ENCODE measurements at places on chromosomes 4 and X. TPM values are rescaled to one million over a fixed set of nuclear protein-coding genes. Genes with fewer than 3 reads are reported as not detected.

DNA sequence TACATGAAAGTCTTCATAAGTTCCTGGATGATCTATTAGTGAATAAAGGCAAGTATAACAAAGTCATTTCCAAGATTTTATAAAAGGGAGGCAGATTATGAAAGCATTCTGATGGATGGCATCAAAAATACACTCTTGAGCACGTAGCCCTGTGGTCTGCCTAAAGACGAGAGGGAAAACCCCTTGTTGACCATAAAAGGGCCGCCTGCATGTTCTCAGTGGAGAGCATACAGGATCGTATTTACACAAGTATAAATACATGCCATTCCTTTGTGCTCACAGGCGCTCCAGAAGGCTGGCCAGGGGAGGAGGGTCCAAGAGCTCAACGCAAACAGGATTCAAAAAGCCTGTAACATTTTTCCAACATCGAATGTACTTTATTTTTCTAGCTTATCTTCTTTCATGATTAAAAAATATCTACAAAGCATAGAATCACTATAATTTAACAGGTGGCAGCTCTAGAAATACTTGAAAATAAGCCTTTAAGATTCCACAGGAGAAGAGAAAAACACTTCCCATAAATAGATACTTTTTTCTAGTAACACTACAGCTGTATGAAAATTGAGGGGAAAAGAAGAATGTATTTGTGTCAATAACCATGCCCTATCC lies 29.6 kb downstream of the PDGFC start:
- no peaks in the 10 kb centered on the region for H3K36me3 ChIP-seq
- H3K4me1 ChIP-seq: no peaks in the 10 kb centered on the region
- no peaks in the 10 kb centered on the region for H3K27me3 ChIP-seq
- H3K27ac ChIP-seq: no peak overlapping the region
- no peak overlapping the region for H3K4me3 ChIP-seq

GRCh38 chr4:133014473-133015135 lies 134.5 kb upstream of the PCDH10 start:
- no peak overlapping the region for H3K4me3 ChIP-seq
- no peaks in the 10 kb centered on the region for H3K27me3 ChIP-seq
- no peaks in the 10 kb centered on the region for H3K4me1 ChIP-seq
- DNase-seq: no peak
- H3K27ac ChIP-seq: no peak overlapping the region
- H3K36me3 ChIP-seq: no peaks in the 10 kb centered on the region

USP51 gene
- total RNA-seq: 2.6 TPM

ARHGAP24 gene
- total RNA-seq: not detected

DNA sequence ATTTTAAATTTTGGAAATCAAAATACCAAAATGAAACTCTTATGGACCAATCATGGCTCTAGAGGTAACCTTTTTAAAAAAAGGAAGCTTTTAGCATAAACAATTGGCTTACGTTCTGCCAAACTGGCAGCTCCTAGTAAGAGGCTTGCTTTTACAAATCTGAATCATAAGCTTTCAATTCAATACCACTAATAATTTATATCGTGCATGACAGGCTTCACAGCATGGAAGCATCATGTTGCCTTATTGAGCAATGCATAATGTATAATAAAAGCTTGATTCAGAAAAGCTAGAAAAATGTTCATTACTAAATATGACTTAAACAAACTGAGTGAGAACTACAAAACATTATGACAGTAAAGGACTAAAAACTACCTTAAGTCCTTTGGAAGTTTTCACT lies 280.9 kb downstream of the IQCM start:
- no peaks in the 10 kb centered on the region for H3K36me3 ChIP-seq
- H3K4me1 ChIP-seq: no peaks in the 10 kb centered on the region
- H3K27ac ChIP-seq: no peak overlapping the region
- H3K27me3 ChIP-seq: no peaks in the 10 kb centered on the region
- no peak overlapping the region for H3K4me3 ChIP-seq

GRCh38 chr4:13533670-13534343 lies 10.5 kb downstream of the NKX3-2 start:
- peaks cover 14% of the 10 kb centered on the region for H3K36me3 ChIP-seq
- H3K27me3 ChIP-seq: peaks cover 90% of the 10 kb centered on the region
- DNase-seq: no peak
- no peak overlapping the region for H3K4me3 ChIP-seq

DNA sequence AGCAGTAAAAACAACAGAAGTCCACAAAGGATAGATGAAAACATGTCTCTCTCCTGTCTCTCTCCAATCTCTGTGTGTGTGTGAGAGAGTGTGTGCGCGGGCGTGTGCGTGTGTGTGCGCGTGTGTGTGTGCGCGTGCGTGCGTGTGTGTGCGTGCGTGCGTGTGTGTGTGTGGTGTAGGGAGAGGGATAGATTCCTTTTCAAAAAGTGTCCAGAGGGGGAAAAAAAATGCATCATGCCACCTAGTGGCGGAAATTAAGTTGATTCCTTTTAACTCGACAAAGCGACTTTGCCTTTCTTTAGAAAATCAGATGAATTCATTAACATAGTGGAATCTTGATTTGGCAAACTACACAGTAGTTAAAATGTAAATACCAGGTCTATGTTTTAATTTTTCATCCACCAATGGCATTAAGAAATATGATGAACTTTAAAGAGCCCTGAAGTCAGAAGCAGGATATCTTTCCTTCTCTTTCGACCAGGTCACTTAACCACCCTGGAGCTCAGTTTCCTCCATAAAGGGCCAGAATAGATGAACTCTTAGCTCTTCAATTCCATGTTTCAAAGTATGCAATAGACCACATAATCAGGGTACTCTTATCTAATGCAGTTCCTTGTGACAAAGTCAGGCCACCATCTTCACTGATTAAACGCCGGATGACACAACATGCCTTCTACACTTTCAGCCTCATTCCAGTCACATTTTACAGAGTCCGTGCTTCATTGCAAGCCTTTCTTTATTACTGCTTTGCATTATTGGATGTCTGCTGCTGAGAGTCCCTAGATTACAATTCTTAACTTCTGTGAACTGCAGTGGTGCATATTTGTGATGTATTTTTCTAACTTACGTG lies 162.8 kb downstream of the FBXO8 start:
- H3K36me3 ChIP-seq: no peaks in the 10 kb centered on the region
- H3K4me1 ChIP-seq: no peaks in the 10 kb centered on the region
- DNase-seq: peak; percentile 63
- peaks cover 27% of the 10 kb centered on the region for H3K27me3 ChIP-seq
- H3K4me3 ChIP-seq: no peak overlapping the region

- H3K4me3 ChIP-seq: no peak overlapping the region
- H3K27me3 ChIP-seq: no peaks in the 10 kb centered on the region
- no peak for DNase-seq
- no peaks in the 10 kb centered on the region for H3K36me3 ChIP-seq
These were observed 899 bp upstream of the ZFP92 start for GRCh38 chrX:153410373-153410772.

RPS6KA6 gene
- total RNA-seq: not detected

- no peaks in the 10 kb centered on the region for H3K27me3 ChIP-seq
- H3K4me3 ChIP-seq: no peak overlapping the region
- H3K4me1 ChIP-seq: no peaks in the 10 kb centered on the region
- H3K36me3 ChIP-seq: no peaks in the 10 kb centered on the region
These were observed 157.8 kb upstream of the TLL1 start for GRCh38 chr4:165715211-165715610.

DNA sequence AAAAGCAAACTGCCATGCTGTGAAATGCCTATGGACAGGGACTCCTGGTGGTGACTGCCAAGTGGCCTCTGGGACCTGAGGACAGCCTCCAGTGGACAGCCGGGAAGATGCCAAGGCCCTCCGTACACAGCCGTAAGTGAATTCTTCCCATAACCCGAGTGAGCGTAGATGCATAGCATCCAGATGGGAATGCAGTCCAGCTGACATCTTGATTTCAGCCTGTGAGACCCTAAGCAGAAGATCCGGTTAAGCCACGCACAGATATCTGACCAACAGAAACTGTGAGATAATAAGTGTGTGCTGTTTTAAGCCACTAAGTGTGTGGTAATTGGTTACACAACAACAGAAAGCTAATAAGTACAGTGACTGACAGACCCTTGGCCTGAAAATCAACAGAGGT lies 55.9 kb downstream of the TMEM156 start:
- no peak overlapping the region for H3K27ac ChIP-seq
- no peak for DNase-seq
- H3K4me1 ChIP-seq: peaks cover 17% of the 10 kb centered on the region
- H3K36me3 ChIP-seq: peaks cover 54% of the 10 kb centered on the region
- no peaks in the 10 kb centered on the region for H3K27me3 ChIP-seq

ODAPH gene
- 0.43 TPM for total RNA-seq

- no peak overlapping the region for H3K4me3 ChIP-seq
- no peaks in the 10 kb centered on the region for H3K36me3 ChIP-seq
- DNase-seq: no peak
- no peaks in the 10 kb centered on the region for H3K4me1 ChIP-seq
These were observed 102.0 kb upstream of the ARHGAP24 start for GRCh38 chr4:85372966-85373365.

GRCh38 chr4:62601737-62602136 lies 1401.6 kb downstream of the ADGRL3 start:
- no peaks in the 10 kb centered on the region for H3K4me1 ChIP-seq
- H3K27ac ChIP-seq: no peak overlapping the region
- no peaks in the 10 kb centered on the region for H3K27me3 ChIP-seq
- DNase-seq: no peak
- no peaks in the 10 kb centered on the region for H3K36me3 ChIP-seq
- no peak overlapping the region for H3K4me3 ChIP-seq

DNA sequence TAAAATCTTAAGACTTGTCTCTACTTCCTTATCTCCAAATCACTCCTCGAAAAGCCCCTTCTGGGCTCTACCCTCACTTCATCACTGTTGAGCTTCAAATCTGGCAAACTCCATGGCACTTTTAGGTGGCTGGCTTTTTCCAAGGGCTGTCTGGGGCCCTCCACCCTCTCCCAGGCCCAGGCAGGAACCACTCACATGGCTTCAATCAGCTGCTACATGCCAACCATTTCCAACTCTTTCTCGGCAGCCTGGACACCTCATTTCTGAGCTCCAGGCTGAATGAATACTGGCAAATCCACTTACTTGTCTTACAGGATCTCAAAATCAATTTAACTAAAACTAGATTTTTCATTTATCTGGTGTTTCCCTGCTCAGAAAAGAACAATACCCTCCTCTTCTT lies 22.0 kb downstream of the USP46 start:
- peaks cover 20% of the 10 kb centered on the region for H3K4me1 ChIP-seq
- no peaks in the 10 kb centered on the region for H3K27me3 ChIP-seq
- no peak overlapping the region for H3K27ac ChIP-seq
- no peak for DNase-seq
- no peak overlapping the region for H3K4me3 ChIP-seq

GRCh38 chr4:14695095-14695845 lies 307.0 kb upstream of the CPEB2 start:
- H3K4me3 ChIP-seq: no peak overlapping the region
- no peaks in the 10 kb centered on the region for H3K36me3 ChIP-seq
- H3K27me3 ChIP-seq: no peaks in the 10 kb centered on the region
- no peaks in the 10 kb centered on the region for H3K4me1 ChIP-seq

CACNA1F gene
- total RNA-seq: 0.07 TPM

NLRP2B gene
- not detected for total RNA-seq

DNA sequence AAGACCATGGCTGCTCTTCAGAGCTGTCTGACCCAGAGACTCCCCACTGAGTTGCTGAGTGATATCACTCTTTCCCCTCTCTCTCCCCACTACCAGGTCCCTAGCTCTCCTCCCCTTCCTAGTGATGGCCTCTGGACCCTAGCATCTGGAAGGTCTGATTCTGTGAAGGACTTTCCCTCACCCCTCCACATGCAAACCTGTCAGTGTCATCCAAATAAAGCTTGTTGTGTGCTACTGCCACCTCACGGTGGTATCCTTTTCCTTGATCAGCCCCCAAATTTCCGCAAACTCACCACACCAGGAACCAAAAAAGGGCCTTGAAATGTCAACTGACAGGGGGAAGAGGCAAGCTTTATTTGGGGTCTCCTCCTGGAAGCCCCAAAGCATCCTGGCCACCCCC lies 500.2 kb downstream of the IDS start:
- no peak overlapping the region for H3K27ac ChIP-seq
- DNase-seq: no peak
- H3K36me3 ChIP-seq: no peaks in the 10 kb centered on the region
- no peaks in the 10 kb centered on the region for H3K27me3 ChIP-seq
- no peaks in the 10 kb centered on the region for H3K4me1 ChIP-seq
- no peak overlapping the region for H3K4me3 ChIP-seq

DNA sequence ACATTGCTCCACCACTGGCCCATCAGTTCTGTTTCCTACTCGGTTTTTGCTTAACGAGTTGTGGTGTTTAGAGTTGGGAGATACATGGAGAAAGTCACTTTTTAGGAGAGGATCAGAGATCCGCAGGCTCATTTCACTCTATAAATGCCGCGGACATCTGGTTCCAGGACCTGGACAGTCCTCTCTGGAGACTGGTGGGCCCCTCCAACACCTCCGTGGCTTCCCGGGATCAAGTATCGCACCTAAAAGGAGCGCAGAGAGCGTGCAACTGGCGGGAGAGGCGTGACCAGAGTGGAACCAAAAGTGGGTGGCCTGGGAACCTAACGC lies 9.9 kb upstream of the CLTRN start:
- no peak overlapping the region for H3K27ac ChIP-seq
- H3K36me3 ChIP-seq: peaks cover 3% of the 10 kb centered on the region
- no peak overlapping the region for H3K4me3 ChIP-seq
- peaks cover 11% of the 10 kb centered on the region for H3K4me1 ChIP-seq

TMEM47 gene
- total RNA-seq: not detected

CSAG2 gene
- not detected for total RNA-seq

FTSJ1 gene
- total RNA-seq: 95.6 TPM

SERPINA7 gene
- not detected for total RNA-seq

- peak; percentile 30 for DNase-seq
- H3K27me3 ChIP-seq: no peaks in the 10 kb centered on the region
- peaks cover 14% of the 10 kb centered on the region for H3K36me3 ChIP-seq
- no peak overlapping the region for H3K4me3 ChIP-seq
- H3K27ac ChIP-seq: no peak overlapping the region
- H3K4me1 ChIP-seq: no peaks in the 10 kb centered on the region
These were observed 85.2 kb downstream of the ADGRA3 start for GRCh38 chr4:22430626-22431025.

DNA sequence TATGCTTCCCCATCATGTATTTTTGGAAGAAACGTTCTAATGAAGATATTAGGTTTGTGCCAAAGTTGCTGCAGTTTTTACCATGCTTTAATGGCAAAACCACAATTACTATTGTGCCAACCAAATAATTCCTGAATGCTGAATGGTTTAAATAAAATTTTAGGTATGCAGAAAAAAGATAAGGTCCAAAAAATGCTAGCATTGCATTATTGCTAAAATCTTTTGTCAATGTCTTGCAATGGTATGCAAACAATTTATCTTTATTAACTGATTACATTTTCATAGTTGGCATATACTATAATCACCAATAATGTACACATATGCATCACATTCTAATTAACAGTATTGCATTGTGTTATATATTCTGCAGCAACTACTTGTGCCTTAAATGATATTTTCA lies 1657.4 kb upstream of the IGFBP7 start:
- no peaks in the 10 kb centered on the region for H3K27me3 ChIP-seq
- no peaks in the 10 kb centered on the region for H3K36me3 ChIP-seq
- no peak for DNase-seq
- H3K4me1 ChIP-seq: no peaks in the 10 kb centered on the region
- no peak overlapping the region for H3K27ac ChIP-seq
- H3K4me3 ChIP-seq: no peak overlapping the region

CXCL11 gene
- not detected for total RNA-seq

GPR173 gene
- total RNA-seq: not detected
